Ovary (tissue), 10 donors: ENCODE measurements at places on chromosomes 3 and 15. TPM values are rescaled to one million over a fixed set of nuclear protein-coding genes. Genes with fewer than 3 reads are reported as not detected.

PLA2G4D gene
- total RNA-seq: not detected

PRRT3 gene
- total RNA-seq: 6.0 TPM

PEX5L gene
- total RNA-seq: 5.7 TPM

SNX33 gene
- total RNA-seq: 23.9 TPM

TMEM207 gene
- not detected for total RNA-seq

JAGN1 gene
- total RNA-seq: 28.4 TPM

ADIPOQ gene
- total RNA-seq: not detected

ACSBG1 gene
- not detected for total RNA-seq

CAV3 gene
- not detected for total RNA-seq

ARGFX gene
- total RNA-seq: not detected

CLDND1 gene
- 93.4 TPM for total RNA-seq

UCN2 gene
- total RNA-seq: not detected

GOLGA6L10 gene
- 0.43 TPM for total RNA-seq

LDHAL6B gene
- total RNA-seq: not detected

SI gene
- total RNA-seq: not detected

COL6A5 gene
- total RNA-seq: not detected

CCR1 gene
- total RNA-seq: 6.1 TPM

P3H2 gene
- 24.2 TPM for total RNA-seq

LRTM1 gene
- not detected for total RNA-seq

CCDC50 gene
- 78.0 TPM for total RNA-seq

MAGEL2 gene
- total RNA-seq: 1.5 TPM

LMOD3 gene
- not detected for total RNA-seq

WNT5A gene
- total RNA-seq: 13.4 TPM

XCR1 gene
- total RNA-seq: under 0.01 TPM

NTRK3 gene
- 4.5 TPM for total RNA-seq

TMEM212 gene
- not detected for total RNA-seq

GP5 gene
- 0.31 TPM for total RNA-seq

TKT gene
- 109 TPM for total RNA-seq

ADGRG7 gene
- total RNA-seq: not detected

RAB27A gene
- total RNA-seq: 6.8 TPM

XIRP1 gene
- not detected for total RNA-seq

KBTBD13 gene
- 0.28 TPM for total RNA-seq

IGSF11 gene
- 13.8 TPM for total RNA-seq

CLDN18 gene
- total RNA-seq: not detected
